Skin of body (tissue), 3 donors: ENCODE measurements at places on chromosomes 6 and 20.
A peak's percentile ranks its signal among the peaks of the same experiment; 100 is the strongest.

DNA sequence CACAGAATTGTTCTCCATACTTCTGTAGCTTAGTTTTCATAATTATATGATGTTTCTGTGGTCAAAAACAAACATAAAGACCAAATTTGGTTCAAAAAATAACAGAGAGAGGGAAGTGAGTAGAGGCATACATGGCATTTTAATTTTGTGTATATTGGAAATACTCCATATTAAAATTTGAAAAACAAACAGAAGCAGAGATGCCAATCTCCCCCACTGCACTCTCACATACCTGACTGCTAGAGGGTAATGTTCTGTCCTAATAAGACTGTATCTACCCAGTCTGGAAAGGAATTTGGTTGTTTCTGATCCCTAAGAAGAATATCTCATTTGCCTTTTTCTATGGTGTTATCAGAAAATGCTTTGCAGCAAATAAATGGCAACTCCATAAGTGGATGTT is 959.0 kb upstream of the FLRT3 start:
- no peak for DNase-seq

DNA sequence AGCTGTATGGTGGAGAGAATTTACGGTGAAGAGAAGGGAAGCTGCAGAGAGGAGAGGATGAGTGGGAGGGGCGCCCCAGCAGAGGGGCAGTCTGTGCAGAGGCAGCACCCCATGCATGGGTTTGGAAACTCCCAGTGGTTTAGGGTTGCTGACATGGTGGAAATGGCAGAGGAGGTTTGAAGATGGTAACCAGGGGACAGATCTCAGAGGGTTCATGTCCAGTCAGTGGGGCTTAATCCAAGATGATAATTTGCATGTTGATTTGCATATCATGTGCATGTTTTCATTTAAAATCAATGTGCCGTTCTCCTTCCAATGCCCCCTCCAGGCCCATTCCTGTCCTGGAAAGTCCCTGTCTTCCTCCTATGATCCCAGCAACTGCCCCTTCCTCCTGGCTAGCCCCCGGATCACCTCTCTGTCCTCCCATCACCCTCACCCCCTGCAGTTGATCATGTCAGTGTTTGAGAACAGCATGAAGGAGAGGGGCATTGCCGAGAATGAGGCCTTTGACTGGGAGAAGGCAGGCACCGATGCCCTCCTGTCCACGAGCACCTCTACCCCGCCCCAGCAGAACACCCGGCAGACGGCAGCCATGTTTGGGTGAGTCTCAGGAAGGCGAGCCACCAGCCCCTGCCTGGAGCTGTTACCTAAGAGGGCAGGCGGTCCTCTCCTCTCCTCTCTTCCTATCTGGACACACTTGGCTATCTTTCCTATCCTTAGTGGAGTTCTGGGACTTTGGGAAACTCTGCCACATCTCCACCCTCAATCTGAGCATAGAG is 14.3 kb downstream of the TTBK1 start:
- no peak for DNase-seq

DNA sequence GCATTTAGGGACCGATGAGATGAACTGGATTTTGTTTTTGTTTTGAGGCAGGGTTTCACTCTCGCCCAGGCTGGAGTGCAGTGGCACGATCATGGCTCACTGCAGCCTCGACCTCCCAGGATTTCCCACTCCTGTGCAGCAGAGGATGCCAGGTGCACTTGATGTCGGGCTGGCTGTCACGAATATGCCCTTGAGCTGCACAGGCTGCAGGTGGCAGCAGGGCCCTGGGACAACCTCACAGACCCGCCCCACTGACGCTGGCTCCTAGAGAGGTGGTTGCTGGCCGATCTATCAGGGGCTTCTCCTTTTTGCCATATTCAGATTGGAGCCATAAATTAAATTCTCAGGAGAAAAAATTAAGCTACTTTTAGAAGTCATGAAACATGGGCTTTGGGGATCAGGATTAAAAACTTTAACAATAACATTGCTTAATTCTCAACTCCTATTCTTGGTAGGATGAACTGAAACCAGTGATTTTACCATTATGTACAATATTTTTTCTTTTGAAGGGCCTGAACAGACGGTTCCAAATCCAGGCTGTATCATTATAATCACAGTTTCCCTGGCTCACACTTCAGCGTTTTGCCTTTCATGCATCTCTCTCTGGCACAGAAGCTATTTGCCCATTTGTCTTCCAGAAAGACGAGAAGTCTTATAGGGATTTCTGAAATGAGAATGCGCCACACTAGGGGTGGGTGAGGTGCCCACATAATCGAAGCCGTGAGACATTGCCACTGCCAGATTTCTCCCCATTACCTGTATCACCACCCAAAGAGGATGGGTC is 32.4 kb downstream of the NQO2 start:
- no peak for DNase-seq

- no peak for DNase-seq
Measured at GRCh38 chr20:64232794-64233193, 22.8 kb upstream of the PCMTD2 start.

DNA sequence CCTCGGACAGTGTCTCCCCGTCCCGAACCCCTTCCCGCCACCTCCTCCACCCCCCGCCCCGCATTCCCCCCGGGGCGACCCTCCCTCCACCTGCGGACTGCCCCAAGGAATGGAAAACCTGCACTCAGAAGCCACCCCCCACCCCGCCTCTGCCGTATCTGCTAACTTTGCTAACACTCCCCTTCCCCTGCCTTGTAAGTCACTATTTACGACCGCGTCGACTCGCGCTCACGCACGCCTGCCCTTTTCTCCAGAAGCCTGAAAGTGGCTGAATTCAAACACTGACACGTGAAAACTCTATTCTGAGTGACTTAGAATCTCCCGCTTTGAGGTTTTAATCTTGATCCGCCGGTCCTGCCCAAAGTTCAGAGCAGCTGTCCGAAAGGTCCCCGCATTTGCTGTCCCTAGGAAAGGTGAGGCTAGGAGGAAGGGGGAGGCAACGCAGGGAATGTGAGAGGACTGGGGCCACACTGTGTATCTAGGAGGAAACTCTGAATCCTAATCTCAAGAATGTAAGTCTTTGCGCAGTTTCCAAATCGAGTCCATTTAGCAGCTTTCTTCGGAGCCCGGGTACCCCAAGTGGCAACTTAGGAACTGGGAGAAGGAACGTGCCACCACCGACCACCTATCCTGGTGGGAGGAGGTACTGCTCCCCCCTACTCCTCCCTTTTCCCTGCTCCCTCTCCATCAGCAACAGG is 9.3 kb upstream of the POU3F2 start:
- DNase-seq = no peak

- no peak for DNase-seq
Measured at GRCh38 chr6:19268718-19269117, 568.5 kb upstream of the ID4 start.

GRCh38 chr20:46299078-46299477 is 9.2 kb downstream of the CDH22 start:
- no peak for DNase-seq

DNA sequence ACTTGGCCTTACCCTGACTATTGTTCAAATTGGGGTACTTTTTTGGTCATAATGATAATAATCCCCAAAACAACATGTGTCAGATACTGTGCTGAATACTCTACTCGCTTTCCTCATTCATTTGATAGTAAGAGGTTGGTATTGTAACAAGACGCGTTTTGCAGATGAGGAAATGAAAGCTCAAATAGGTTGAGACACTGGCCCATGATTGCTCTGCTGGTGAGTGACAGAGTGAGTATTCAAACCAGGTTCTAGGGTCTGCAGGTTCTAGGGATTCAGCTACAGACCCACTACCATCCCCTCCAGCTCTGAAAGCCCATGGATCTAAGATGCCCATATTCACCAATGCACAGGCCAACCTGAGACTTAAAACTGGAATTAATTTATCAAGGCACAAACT is 1.3 kb upstream of the ENPP4 start:
- no peak for DNase-seq

- no peak for DNase-seq
Measured at GRCh38 chr6:110658631-110659211, 156.5 kb downstream of the CDK19 start.

DNA sequence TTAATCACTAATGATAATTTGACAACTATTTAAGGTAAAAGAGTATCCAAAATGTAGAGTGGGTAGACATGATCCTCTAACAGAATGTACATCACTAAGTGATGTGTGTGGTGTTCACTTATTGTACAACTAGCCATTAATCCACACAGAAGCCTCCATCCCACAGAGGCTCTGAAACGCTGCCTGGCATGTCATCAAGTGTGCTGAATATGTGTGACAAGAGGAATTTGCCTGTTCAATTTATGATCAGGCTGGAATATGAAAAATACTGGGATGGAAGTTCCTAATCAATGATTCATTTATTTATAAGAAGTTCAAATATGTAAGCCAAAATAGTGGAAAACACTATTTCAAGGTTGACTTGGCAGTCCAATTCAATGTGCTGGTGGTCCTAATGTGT is 72.4 kb downstream of the BACH2 start:
- no peak for DNase-seq

GRCh38 chr6:169691260-169691659 is 10.6 kb downstream of the WDR27 start:
- DNase-seq = no peak

GRCh38 chr20:62748311-62748710 is 39.7 kb downstream of the NTSR1 start:
- no peak for DNase-seq

- peak; percentile 74 for DNase-seq
Measured at GRCh38 chr20:54132612-54133433, 41.0 kb downstream of the CYP24A1 start.

GRCh38 chr6:150729188-150729748 is 129.6 kb downstream of the PLEKHG1 start:
- DNase-seq = no peak

DNA sequence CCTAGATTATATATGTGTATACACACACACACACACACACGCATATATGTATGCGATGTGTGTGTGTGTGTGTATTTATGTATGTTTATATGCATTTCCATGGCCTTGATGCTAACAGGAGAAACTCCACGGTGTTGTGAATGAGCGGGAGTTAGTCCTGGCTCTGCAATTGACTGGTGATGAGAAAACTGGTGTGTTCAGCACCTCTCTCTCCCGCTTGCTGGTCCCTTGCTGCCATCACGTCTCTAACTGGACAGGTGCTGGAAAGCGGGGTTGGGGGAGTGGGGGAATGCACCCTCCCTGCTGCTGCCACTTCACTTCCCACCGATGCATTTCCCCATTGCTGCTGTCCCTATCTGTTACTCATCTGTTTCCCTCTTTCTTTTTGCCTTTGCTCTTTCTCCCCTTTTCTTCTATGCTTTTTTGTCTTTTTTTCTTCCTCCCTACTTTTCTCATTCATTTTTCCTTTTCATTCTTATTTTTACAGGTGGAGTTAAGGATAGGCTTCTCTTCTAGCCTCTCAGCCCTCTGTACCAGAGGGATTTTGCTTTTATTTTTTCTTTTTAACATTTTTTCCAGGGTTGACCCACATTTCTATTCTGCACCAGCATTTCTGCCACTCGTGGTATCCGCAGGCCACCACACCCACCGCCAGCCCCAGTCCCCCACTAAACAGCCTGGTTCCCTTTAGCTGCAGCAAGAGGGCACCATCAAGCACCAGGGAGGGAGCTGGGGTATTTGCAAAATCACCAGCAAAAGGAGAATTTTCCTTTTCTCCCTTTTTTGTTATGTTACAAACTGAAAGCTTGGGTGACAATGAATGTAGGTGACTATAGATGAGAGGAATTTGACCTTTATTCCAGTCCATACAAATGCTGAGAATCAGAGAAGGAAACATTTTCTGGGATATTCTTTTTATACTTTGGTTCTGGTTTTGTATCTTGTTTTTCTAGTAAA is 115.6 kb downstream of the TCP11 start:
- DNase-seq = no peak

DNA sequence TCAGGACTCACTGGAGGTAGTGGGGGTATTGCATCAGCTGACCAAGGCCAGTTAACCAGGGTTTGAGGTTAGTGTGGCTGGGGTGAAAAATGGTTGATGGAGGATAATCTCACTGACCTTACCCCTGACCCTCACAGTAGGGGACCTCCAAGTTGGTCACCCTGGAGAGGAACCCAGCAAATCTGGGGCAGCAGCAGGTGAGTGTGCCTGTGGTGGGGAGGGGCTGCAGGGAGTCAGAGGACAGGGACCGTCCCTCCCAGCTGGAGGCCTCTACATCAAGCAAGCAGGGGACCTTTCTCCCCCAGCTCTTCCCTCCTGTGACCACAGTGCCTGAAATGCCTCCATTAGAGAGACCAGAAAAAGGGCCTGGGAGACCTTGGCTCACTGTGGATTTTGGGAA is 49.1 kb upstream of the ZNF337 start:
- no peak for DNase-seq

DNA sequence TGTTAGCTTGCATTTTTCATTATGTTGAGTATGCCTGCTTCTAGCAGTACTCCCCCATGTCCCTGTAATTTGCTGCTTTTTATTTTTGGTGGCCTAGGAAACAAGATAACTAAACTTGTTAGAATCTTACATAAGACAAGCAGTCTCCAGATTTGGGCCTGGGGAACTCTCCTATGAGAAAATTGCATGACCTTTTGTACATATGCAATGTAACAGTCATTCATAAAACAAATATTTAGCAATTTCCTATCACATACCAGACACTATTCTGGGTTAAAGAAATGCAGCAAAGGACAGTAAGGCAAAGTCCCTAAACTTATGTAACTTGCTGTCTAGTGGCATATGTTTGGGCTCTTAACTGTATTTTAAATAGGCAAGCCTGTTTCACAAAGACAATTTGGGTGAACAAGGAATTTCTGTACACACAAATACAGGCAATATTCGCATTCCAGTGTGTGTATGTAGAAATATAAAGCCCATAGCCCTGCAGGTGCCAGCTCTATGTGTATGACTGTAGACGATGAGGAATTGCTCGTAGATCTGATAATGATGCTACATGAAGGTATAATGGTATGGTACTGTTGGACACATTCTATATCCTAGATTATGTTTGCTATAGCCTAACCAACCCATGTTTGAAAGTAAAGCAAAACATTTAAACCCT is 305.2 kb upstream of the CITED2 start:
- peak; percentile 1 for DNase-seq

DNA sequence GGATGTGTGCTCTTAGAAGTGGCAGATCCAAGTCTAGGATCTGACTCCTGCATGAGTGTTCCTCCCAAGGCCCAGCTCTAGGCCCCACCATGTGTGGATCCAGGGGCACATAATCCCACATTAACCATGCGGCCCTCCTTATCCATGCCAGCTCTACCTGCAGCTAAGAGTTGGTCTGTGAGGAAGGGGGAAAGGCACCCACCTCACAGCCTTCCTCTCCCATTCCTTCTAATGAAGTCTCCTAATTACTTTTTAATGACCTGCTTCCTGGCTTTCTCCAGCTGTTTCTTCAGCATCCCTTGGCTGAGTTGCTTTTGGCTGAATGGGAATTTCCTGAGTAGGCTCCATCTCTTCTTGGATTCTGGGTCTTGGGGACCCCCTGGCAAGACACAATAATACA is 52.2 kb downstream of the NPEPL1 start:
- no peak for DNase-seq

DNA sequence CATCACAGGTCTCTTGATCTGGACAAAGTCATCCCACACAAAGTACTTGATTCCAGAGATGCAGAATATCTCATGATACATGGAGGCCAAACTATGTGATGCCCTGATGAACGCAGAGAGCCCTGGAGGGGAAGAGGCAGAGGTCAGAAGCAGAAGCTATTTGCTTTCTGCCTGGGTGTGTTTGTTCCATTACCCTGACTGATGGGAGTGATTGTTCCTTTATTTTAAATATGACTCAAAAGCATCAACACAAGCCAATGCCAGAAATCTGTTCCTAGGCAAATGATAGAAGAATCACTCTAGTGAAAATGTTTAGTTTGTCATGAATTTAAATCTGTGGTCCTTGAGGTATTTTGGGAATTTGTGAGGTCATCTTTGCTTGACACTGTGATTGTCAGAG is 54.7 kb upstream of the GGTLC1 start:
- DNase-seq = no peak
